ENCODE measurements at places on chromosomes 5 and 9.

DNA sequence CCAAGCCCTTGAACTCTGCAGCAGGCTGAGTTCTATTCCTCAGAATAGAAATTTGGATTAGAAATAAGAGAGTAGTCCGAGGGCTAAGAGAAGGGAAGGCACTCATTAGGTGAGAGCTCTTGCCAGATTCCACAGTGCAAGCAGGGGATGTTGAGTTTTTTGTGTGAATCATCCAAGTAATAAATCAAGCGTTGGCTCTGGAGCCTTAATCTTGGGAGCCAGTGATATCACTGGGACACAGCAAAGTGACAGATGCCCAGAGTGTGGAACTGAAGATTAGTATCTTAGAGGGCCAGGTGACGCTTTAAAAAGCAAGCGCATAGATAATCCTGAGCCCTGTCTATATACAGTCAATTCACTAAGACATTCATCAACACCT, 60.3 kb downstream of the FOXD1 start:
- peak; percentile 18 for DNase-seq

- no peak for DNase-seq
Measured at GRCh38 chr9:125650271-125650737, 56.7 kb downstream of the MAPKAP1 start.

GRCh38 chr5:40958811-40959210, 49.5 kb downstream of the C7 start:
- DNase-seq, result no peak

GRCh38 chr9:109282302-109282701, 38.6 kb downstream of the EPB41L4B start:
- DNase-seq, result no peak

- no peak for DNase-seq
Measured at GRCh38 chr5:115840873-115841272, 492 bp downstream of the ATG12 start.

- DNase-seq, result peak; percentile 32
Measured at GRCh38 chr9:18472841-18473251, 1.1 kb upstream of the ADAMTSL1 start.

- DNase-seq, result no peak
Measured at GRCh38 chr5:145787001-145787400, 48.1 kb downstream of the PRELID2 start.

DNA sequence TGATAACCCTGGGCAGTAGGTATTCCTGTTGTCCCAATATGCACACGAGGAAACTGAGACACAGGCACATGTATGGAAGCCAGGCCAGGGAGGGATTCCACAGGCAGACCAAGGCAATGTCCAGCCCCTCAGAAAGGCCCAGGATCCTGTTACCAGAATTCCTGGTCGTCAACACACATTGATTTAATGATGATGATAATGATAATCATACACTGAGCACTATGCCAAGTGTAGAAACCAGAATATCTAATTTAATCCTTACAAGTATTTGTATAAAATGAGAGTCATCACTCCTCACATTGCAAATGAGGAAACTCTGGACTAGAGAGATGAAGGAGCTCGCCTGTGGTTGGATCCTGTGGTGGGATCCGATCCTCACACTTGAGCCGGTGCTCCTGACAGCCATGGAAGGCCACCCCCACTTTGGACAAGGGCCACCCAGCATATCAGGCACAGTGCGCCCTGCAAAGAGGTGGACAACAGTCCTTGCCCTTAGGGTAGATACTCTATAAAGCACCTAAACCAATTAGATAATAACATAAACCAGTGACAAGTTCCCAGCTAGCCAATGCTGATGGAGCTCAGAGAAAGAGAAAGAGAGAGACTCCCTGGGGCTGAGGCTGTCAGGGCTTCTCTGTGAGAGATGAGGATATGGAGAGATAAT, 185.3 kb downstream of the SLIT3 start:
- no peak for DNase-seq

DNA sequence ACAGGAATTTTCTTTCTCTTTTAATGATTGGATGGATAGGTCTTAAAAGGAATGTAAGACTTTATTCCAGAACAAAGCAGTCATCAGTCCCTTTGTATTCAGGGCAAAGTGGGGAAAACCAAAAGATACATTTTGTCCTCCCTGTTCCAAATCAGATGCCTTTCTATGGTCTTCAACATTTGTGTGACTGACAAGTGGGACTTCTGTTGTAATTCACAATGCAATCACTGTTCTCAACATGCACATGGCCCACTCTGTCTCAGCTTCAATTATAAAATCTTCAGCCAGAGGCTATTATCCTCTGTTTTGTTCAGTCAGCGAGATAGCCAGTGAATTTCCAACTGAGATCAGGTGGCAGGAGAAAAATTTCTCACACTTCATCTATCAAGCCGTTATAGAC, 95.5 kb upstream of the ERBIN start:
- no peak for DNase-seq

- no peak for DNase-seq
Measured at GRCh38 chr9:617445-618085, 223.9 kb upstream of the DMRT1 start.

DNA sequence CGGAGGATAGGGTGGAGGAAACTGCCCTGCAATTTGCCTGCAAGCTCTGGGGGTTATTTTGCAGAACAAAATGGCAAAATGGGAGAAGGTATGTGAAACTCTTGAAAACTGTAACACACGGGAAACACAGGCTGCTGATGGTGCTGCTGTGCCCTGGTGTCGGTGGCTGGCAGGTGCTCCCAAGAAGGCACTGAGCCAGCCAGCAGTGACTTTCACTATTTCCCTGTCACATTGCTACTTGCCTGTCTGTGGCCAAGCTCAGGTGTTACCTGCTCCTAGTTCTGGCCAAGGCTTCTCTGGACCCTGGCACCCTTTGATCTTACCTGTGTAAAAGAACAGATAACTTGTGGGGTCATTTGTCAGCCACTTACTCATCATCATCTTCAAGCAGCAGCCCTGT, 102.2 kb downstream of the CMYA5 start:
- no peak for DNase-seq

- no peak for DNase-seq
Measured at GRCh38 chr5:3518051-3518450, 77.6 kb upstream of the IRX1 start.

GRCh38 chr5:23459214-23459613, 48.2 kb upstream of the PRDM9 start:
- DNase-seq, result no peak

DNA sequence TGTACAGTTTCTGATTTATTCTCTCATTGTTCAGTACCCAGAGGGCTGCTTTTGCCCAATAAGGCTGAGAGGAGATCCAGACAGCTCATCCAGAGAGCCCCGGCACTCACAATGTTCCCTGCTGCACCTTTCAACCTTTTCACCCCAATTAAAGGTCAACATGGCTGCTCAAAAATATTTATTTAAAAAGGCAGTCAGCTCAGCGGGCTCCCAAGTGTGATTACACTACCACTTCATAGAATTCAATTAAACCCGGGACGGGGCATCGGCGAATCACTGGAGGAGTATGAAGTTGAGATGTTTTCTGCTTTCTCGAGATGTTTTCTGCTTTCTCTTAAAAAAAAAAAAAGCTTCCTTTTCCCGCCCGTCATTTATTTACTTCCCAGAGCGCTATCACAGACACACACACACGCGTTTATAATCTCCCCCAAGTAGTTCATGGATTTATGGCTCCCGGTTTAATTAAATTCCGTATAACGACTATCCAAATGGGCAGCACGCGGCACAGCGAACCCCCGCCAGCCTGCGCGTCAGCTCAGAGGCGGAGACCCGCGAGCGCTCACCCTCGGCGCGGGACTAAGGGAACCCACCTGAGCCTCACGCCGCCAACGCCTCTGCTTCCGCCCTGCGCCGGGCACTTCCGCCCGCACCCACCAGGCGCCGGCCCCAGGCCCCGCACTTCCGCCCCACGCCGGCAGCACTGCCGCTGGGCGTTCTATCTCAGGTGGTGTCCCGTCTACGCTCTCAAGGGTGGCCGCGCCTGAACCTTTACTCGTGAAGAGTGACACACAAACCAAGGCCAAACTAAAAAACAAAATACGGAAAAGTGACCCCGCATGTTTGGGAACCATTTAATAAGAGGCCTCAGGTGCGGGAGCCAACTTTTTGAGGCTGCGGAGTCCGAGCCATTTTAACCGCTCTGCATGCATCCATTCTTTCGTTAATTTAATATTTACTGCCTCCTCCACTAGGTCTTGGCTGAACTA, at the start of gene C5orf63:
C5orf63 (minus strand) TSS at position 642 of the 986 bp plus-strand sequence. CDS start 14,507 bp downstream, outside the sequence.
- peak; percentile 81 for DNase-seq

DNA sequence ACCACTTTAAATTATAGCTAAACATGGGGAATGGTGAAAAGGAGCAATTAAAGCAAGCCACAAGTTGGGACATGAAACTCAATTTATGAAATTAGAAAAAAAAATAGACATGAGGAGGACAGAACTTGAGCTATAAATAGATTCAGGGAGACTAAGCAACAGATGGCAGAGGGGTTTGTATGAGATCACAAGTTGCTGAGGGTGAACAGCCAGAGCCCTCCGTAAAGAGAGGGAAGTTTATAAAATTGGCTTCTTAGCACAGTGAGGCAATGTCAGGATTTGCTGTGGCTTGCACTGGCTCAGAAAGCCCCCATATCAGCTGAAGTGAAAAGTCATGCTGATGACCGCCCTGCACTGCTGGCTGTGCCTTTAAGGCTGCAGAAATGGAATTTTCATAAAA, 443.4 kb upstream of the CD180 start:
- no peak for DNase-seq

- DNase-seq, result no peak
Measured at GRCh38 chr5:138243794-138244193, 30.6 kb downstream of the GFRA3 start.

GRCh38 chr9:136645352-136645902, 17.3 kb upstream of the EGFL7 start:
- no peak for DNase-seq

Measured in NCI-H345 (cell line).